Activated naive CD8-positive, alpha-beta T cell treated with anti-CD3 and anti-CD28 coated beads for 36 hours (primary cell): ENCODE measurements at places on chromosomes 1 and 21.

DNA sequence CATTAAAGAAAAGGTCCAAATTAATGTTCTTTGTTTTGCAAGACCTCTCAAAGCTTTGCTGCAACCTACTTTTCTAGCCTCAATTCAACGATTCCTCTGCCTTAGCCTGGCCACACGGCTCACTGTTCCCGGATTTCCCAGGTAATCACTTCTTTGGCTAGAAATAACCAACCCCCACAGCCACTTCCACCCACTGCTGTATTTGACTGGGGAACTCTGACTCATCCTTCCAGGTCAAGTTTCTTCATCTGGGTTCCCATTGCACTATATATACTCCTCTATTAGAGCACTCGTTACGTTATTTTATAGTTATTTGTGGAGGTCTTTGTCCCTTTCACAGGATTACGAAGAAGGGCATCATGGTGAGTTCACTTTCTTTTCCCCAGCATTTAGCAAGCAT lies 185.9 kb downstream of the CACNA1E start:
- DNase-seq, result no peak

- no peak for DNase-seq
Measured at GRCh38 chr1:198328458-198329032, 171.7 kb downstream of the NEK7 start.

DNA sequence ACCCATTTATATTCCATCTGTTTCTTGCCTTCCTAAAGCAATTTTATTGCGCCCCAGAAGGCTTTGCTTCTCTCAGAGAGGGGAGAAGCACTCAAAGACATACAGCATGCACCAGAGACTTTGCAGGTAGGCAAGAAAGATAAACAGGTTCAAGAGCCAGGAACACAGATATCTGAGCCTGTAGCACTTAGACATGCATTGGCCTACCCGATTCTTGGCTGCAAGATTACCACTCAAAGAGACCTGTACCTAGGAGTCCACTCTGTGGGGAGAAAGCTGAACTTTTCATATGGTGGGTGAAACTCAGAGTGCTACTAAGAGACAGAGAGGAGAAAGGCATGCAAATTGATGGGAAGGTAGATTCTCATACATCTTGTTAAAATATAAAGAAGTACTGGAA lies 609.4 kb upstream of the PKN2 start:
- DNase-seq, result no peak

GRCh38 chr1:9371391-9371935 lies 78.8 kb downstream of the SPSB1 start:
- no peak for DNase-seq

- DNase-seq, result peak; percentile 21
Measured at GRCh38 chr1:50368179-50369007, 54.9 kb downstream of the DMRTA2 start.

- DNase-seq, result no peak
Measured at GRCh38 chr1:52900402-52900801, 21.1 kb downstream of the ECHDC2 start.

- DNase-seq, result no peak
Measured at GRCh38 chr21:32015461-32016139, 142.8 kb downstream of the HUNK start.

- DNase-seq, result peak; percentile 47
Measured at GRCh38 chr1:39258146-39258924, 53.8 kb downstream of the MACF1 start.

- no peak for DNase-seq
Measured at GRCh38 chr1:36513676-36514473, 31.2 kb upstream of the CSF3R start.

DNA sequence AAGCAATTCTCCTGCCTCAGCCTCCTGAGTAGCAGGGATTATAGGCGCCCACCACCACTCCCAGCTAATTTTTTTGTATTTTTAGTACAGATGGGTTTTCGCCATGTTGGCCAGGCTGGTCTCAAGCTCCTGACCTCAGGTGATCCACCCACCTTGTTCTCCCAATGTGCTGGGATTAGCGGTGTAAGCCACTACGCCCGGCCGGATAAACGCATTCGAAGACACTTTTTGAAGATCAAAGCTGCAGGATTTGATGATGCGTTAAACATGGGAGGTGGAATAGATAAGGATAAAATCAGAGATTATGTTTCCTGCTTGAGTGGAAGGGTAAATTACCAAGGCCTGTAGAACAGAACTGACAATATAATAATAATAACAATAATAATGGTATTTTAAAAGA lies 389.4 kb upstream of the POU3F1 start:
- DNase-seq, result no peak

DNA sequence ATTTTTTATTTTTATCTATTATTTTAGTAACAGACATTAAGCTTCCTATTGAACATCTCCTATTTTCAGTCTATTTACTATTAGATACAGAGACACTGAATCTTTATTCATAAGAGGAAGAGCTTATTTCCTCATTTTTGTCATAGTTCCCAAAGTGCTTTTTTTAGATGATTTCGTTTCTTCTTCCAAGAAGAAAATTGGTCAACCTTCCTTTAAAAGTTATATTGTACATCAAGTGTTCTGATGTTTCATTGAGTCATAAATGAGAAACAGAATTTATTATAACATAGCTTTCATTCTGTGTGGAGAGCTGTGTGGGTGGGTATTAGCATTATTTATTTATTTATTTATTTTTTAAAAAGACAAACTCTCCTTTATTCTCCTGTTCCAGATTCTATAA lies 50.6 kb upstream of the BACH1 start:
- DNase-seq, result no peak

DNA sequence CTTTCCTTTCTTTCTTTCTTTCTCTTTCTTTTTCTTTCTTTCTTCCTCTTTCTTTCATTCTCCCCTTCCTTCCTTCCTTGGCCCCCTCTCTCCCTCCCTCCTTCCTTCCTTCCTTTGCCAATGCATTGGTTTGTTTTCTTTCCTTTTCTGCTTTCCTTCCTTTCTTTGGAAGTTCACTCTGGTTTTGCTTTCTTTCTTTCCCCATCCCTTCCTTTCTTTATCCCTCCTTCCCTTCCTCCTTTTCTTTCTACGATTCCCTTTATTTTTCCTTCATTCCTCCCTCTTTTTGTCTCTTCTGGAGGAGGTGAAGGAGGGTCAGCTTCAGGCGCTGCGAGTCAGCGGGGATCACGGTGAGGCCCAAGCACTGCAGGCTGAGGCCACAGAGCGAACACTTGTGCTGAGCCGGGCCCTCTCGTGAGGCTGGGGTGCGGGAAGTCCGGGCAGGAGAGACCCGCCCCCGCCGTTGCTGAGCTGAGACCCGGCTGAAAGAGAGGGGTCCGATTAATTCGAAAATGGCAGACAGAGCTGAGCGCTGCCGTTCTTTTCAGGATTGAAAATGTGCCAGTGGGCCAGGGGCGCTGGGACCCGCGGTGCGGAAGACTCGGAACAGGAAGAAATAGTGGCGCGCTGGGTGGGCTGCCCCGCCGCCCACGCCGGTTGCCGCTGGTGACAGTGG lies 1.5 kb downstream of the SIM2 start:
- no peak for DNase-seq

DNA sequence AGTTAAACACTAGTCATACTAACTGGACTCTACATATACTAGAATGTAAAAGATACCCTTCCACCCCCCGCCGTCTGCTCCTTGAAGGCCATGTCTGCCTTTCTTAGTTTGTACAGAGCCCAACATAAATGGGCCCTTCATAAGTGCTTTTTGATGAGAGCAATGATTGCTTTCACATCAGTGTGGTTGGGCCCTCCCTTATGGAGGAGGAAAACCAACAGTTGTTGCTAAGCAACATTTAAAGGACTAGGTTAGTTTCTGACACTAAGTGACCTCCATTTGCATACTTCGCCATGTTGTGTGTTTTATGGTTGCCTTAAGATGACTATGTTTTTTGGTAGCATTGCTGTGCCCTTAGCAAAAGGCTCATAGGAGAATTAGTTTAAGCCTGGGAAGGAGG lies 182.0 kb upstream of the SGIP1 start:
- DNase-seq, result no peak

DNA sequence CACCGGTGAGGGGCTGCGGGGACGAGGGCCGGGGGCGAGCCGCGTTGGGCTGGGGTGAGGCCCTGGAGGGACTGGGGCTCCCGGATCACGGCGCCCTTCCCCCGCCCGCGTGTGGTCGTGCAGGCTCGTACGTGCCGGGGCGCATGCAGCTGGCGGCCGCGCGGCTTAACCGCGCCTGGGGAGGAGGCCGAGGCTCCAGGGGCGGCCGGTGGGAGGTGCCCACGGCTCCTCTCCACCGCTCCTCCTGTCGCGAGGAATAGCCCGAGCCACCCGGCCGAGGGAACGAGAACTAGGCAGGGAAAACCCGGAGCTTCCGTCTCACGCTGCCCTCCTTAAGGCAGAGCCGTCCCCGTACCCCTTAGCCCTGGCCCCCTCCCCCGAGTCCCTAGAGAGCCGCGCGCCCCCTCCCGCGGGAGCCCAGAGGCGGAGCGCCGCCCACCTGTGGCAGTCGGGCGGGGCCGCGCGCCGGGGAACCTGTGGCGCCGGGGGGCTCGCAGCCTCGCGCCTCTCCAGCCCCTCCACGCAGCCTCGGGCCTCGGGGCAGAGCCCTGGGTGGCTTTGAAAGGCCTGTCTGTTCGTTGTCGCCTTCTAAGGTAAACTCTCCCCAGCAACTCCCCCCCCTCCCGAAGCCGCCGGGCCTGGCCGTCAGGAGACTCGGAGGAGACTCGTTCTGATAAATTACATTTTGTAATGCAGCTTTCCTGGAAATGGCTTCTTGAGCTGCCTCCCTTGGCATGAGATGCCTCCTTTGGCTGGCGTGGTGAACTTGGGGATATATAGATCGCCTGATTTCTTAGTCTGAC lies 746 bp downstream of the AK4 start:
- peak; percentile 82 for DNase-seq

- no peak for DNase-seq
Measured at GRCh38 chr21:34023691-34024373, 49.5 kb upstream of the MRPS6 start.

GRCh38 chr1:116018007-116018406 lies 41.7 kb downstream of the SLC22A15 start:
- DNase-seq, result no peak

- DNase-seq, result no peak
Measured at GRCh38 chr1:214241060-214241459, 39.9 kb upstream of the SMYD2 start.

- DNase-seq, result no peak
Measured at GRCh38 chr1:43477716-43478115, 24.0 kb upstream of the HYI start.

DNA sequence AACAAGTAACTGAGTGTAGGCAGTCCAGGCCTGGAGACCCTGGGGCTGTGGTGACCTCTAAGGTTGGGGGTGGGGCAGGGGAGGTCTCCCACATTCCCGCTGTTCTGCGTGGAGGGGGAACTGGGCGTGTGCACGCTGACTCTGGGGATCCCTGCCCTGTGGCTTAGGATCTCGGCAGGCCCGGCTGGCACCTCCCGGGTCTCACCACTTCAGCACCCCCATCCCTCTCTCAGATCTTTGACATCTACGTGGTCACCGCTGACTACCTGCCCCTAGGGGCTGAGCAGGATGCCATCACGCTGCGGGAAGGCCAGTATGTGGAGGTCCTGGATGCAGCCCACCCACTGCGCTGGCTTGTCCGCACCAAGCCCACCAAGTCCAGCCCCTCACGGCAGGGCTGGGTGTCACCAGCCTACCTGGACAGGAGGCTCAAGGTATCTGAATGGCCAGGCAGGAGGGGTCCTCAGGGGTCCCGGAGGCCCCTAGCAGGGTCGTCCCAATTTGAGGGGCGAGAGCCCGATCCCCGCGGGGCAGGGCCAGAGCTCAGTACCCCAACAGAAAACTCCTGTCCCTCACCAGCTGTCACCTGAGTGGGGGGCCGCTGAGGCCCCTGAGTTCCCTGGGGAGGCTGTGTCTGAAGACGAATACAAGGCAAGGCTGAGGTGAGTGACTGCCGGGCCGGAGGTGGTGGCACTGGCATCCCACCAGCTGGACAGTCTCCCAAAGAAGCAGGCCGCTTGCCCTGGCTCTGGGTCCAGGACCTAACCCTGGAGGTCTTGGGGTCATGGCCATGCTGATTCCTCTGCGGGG lies 68.7 kb downstream of the TRIM11 start:
- no peak for DNase-seq

GRCh38 chr1:202086579-202087350 lies 36.0 kb upstream of the GPR37L1 start:
- DNase-seq, result no peak

DNA sequence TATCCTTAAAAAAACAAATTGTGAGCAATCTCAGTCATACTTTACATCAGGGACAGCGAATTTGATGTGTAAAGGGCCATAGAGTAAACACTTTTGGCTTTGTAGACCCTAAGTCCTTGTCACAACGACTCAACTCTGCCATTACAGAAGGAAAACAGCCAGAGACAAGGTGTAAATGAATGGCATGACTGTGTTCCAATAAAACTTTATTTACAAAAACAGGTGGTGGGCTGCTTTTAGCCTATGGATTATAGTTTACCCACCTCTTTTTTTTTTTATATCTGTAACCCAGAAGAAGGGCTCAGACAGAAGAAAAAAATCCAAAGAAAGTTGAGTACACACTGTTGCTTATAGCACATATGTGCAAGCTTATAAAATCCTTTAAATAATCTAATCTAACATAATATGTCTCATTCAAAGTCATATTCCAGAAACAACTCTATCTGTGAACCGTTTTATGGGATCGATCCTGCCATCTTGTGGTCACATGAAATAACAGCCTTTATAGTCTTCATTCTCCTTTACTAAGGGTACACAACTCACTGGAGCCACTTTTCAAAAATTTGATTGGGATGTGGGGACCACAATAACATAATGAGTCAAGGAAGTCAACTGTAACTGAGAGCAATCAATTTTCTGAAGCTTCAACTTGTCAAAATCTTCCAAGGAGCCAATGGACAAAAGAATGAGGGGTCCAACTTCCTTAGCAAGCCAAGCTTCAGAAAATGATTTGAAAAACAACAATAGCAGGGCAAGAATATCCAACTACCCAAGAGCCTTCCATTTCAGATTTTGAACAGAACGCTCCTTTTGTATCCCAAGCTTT lies 142.2 kb upstream of the KRTAP19-8 start:
- DNase-seq, result no peak

DNA sequence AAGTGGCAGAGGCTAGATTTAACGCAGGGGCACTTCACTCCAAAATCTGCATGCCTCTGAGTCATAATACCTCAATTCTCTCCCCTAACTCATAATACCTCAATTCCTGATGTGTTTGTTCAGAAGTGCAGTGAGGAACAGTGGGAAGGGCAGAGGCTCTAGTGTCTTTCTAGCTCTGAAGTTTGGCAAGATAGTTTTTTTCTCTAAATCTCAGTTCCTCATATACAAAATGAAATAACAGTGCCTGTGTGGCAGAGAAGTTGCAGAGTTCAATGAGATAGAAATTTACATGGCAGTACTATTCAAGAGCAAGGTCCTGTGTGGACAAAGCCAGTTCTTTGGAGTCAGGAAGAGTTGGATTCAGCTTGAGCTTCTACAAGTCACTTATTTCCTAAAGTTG lies 9.8 kb downstream of the JUN start:
- no peak for DNase-seq

- DNase-seq, result no peak
Measured at GRCh38 chr1:41874151-41874719, 44.5 kb downstream of the HIVEP3 start.

- no peak for DNase-seq
Measured at GRCh38 chr1:153368495-153368894, 6.9 kb downstream of the S100A12 start.
